ENCODE measurements at places on chromosomes 7 and 10.

DNA sequence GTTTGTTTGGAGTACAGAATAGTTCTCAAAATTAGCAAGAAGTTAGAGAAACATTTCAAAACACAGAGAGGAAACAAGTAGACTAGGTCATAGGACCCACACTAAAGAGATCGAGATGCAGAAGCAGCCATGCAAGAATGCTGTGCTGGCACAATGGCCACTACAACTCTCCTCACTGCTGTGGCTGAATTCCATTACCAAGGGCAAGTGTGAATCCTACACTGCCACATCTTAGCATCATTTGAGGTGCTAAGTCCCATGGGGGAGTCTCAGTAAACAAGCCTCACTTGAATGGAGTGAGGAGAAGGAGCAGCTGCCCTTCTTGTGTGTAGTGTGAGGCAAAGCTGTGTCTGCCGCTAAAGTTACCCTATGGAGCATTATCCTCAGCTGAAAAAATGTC is 56.7 kb downstream of the PCLO start:
- DNase-seq, result no peak

DNA sequence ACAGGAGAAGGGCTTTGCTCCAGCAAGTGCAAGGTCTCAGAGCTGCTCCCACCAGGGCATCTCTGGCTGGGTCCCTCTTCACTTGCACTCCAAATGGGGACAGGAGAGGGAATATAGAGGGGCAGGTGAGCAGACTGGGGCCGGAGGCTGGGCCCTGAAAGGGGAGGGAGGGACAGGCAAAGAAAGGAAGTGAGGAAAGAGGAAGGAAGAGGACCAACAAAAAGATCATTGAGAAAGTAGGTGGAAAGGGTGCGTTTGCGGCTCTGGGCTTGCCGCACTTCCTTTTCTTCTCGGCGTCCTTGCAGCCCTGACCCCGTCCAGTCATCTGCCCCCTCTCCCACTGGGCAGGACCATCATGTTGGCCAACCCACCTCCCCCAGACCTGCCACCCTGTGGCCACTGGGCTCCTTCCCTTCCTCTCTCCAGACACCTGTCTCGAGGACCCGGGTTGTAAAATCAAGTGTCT is 14.0 kb downstream of the ITPRIP start:
- DNase-seq, result no peak

DNA sequence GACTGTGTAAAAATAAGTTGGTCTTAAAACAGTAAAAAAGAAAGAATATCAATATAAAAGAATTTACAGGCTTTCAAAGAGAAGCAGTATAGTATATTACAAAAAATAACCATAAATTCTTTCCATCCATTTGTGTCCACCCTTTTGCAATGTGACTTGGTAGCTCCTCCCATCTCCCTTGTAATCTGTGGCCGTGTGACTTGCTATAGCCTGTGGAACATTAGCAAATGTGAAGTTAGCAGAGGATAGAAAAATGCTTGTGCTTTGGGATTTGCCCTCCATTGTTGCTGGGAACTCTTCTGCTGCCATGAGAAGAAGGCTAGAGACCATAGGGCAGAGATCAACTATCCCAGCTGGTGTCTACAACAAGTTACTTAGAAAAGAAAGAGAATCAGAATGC is 30.2 kb downstream of the KLHL7 start:
- DNase-seq, result no peak

- no peak for DNase-seq
Measured at GRCh38 chr10:123509338-123509737, 156.8 kb upstream of the GPR26 start.

GRCh38 chr10:28805390-28805789 is 128.1 kb downstream of the BAMBI start:
- DNase-seq, result no peak

- peak; percentile 91 for DNase-seq
Measured at GRCh38 chr10:103685880-103686669, 169.3 kb downstream of the SH3PXD2A start.

GRCh38 chr7:116591202-116592040 is 66.6 kb downstream of the CAV1 start:
- no peak for DNase-seq

DNA sequence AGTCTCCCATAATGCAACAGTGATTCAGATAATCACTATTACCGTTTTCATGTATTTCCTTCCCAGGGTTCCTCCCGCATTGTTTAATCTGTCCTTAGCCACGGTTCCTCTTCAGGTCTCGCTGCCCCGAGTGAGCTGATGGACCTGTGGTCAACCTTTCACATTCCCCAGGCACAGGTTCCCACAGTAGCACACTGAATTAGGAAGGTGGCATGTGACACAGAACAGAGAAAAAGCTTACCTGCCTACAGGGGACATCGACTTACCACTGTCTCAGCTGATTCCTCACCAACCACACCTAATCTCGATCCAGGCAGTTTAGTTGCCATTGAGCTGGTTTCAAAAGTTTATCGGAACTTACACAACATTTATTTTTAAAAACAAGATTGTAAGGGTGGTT is 72.2 kb downstream of the MTURN start:
- no peak for DNase-seq

DNA sequence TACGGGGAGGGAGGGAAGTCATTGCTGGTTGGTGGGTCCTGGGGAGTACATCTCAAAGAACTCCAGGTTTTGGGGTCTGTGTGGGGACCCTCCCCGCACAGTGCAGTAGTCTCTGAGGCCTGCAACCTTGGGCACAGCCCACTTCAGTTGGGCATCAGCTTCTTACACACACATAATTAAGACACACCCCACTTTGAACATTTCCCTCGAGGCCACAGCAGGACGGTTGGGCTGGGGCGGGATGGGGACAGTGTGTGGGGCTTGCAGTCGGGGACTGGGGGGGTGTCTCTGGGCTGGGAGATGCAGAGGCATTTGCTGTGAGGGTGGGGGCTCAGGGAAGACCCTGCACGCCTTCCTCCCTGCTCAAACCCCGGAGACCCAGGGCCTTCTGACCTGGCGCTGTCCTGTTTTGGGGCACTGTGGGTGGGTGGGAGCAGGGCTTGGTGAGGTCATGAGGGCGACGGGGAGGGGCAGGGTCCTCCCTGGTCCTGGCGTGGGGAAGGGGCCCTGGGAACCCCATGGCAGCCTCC is 1.3 kb downstream of the LFNG start:
- DNase-seq, result no peak

- DNase-seq, result no peak
Measured at GRCh38 chr7:24982917-24983316, 2.9 kb upstream of the OSBPL3 start.
